ENCODE measurements at places on chromosomes 3 and 15. TPM values are rescaled to one million over a fixed set of nuclear protein-coding genes. Genes with fewer than 3 reads are reported as not detected.

- no peak for DNase-seq
Measured at GRCh38 chr15:50053055-50053856, 65.8 kb downstream of the ATP8B4 start.

DNA sequence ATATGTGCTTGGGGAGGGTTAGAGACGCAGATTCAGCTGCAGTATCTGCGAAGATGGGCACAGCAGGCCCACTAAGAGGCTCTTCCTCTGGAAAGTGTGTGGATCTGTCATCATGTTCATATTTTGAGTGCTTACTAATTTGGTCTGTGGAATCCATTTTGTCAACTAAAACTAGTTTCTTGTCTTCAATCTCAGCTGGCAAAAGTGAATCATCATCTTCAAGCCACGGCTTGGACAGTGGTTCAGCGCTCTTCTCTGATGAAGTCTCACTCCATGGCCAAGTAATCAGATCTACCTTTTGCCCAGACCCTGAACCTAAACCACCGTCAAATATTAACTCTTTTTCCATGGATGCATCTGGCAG lies 76.2 kb downstream of the IMPG2 start:
- DNase-seq = no peak

Gene SPCS1
- 142 TPM for total RNA-seq

- DNase-seq = no peak
Measured at GRCh38 chr15:40697916-40698315, 2.9 kb downstream of the RAD51 start.

Gene GRK7
- not detected for total RNA-seq

DNA sequence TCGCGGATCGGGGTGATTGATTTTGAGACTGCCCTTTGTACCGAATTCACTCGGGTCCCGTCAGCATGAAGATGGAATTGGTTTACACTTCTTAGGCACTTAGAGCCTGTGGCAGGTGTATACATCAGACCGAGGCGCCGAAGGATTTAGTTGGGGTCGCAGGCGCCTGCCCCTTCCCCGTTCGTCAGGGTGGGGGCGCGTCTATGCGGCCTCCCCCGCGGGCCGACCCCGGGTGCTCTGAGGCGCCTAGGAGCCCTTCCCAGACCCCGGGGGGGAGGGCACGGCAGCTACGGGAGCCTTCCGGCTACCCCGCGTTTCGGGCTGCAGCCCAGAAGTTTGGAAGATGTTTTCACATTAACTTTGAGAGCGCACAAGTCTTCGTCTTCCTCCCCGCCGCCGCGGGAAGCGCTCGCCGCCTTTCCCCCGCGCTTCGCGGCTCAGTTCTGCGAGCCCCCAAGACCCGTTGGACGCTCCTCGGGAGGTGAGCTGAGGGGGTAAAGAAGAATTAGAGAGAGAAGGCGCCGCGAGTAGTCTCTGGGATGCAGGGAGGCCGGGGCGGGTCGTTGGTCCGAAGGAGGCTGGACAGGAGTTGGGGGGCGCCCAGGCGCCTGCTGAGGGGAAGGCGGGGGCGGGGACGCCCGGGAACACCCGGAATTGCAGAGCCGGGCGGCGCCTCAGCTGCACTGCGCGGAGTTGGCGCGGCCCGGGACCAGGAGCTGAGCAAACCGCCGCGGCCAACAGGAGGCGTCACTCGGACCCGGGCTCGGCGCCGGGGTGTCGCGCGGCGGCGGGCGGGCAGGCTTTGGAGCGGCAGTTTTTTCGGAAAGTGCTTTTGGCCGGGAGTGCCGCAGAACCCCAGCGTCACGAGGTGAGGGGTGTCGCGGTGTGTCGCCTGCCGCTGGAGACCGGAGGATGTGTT lies 780 bp downstream of the TIPARP start:
- peak; percentile 34 for DNase-seq

DNA sequence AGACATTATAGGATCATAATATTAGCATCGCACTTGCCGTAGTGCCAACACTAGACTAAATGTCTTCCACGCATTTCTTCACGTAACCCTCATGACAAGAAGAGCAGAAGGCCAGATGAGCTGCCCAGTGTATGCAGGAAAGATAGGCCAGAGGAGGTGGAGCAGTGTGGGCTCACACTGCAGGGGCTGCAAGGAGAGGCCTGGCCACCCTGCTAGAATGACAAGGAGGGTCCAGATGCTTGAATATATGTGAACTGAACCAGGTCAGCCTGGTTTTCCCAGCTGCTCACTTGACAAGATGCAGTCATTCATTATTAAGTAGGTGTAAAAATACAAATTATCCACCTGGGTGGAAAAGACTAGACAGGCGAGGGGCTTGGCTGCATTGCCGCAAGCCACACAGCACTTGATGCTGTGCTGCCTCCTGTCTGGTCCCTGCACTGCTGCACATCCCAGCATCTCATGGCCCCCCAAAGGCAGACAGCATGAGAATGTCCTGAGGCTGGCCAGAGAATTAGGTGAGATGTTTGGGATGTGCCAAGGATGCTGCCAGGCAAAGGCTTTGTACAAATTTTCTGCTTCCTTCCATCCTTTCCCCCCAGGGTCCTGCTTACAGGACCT lies 115.2 kb downstream of the NTRK3 start:
- no peak for DNase-seq

DNA sequence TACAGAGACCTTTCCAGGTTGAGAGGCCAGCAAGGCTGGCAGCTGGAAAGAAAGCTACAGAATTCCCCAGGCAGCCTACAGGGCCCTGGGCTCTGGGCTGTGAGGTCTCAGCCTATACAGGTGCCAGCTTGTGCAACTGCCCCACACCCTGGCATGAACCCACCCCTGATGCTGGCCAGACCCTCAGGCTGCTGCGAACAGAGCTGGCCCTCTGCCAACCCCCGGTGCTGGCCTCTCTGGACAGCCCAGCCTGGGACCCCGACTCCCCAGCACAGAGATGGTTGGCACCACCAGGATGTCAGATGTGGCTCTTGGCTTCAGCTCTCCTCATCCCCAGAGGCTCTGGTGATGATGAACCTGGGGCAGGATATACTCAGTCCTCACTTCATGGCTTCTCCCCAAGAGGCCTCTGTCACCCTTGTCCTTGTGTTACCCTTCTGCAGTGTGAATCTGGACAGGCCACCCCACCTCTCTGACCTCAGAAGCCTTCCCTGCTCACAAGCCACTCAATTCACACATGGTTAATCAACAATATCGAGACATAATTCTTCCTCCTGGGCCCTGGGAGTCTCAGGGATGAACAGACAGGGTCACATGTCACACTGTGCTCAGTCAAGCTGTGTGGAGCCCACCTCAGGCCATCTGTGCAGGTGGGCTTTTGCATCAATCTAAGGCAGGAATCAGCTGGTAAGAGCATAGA lies 11.0 kb upstream of the BFSP2 start:
- no peak for DNase-seq

Gene WDR6
- total RNA-seq = 91.2 TPM

Gene GP5
- total RNA-seq = 0.42 TPM

- DNase-seq = no peak
Measured at GRCh38 chr3:40387895-40388254, 891 bp downstream of the ENTPD3 start.

DNA sequence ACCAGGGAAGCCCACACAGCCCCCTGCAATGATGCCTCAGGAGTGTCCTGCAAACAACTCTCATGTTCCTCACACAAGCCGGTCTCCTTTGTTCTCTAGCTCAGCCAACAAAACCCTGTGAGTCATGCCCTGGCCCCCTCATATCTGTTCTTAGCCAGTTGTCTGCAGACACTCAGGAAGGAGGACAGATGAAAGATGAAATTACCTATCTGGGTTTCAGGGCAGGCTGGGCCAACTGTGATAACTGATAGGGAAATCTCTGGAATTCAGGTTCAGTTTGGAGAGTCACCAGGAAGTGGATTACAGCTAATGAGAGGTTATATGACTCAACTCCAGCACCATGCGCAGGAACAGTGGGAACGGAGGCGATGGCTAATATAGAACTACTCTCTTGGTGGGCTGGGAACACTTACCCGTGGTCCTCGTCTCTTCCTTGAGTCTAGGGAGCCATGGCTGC lies 352.0 kb upstream of the ADAMTS9 start:
- peak; percentile 31 for DNase-seq

Gene TRPM7
- total RNA-seq = 64.8 TPM

DNA sequence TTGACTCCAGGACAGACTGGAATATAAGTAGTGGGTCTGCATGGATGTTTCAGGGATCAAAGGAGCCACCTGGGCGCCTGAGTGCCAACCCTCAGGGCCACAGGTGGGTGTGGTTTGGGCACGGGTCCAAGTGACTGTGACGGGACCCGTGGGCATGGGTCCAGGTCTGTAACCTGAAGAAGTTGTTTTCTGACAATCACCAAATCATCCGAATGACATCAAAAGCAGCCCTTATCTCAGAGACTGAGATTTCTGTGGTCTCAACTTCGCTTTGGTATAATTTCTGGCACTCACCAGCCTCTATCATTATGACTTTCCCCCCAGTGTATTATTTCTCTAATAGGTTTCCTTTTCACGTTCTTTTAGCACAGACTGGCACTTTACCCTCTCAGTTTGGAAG lies 24.4 kb downstream of the RLBP1 start:
- peak; percentile 8 for DNase-seq

DNA sequence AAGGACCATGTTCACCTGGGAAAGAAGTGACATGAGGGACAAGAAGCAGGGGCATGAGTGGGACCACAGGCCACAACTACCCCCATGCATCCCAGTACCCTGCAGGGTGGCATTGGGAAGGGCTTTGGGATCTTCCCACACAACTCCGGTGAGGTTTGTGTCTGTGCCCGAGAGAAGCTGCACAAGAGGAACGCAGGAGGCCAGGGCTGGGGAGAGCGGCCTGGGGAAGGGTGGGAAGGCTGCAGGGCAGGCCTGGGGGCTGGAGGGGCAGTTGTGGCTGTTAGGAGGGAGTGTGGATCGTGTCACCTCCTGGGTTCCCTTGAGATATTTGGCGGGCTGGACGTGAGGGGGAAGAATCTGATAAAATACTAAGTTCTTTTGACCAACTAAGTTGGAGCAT lies 25.3 kb upstream of the MFSD1 start:
- no peak for DNase-seq

GRCh38 chr15:37820380-37821128 lies 113.9 kb upstream of the TMCO5A start:
- DNase-seq = no peak

DNA sequence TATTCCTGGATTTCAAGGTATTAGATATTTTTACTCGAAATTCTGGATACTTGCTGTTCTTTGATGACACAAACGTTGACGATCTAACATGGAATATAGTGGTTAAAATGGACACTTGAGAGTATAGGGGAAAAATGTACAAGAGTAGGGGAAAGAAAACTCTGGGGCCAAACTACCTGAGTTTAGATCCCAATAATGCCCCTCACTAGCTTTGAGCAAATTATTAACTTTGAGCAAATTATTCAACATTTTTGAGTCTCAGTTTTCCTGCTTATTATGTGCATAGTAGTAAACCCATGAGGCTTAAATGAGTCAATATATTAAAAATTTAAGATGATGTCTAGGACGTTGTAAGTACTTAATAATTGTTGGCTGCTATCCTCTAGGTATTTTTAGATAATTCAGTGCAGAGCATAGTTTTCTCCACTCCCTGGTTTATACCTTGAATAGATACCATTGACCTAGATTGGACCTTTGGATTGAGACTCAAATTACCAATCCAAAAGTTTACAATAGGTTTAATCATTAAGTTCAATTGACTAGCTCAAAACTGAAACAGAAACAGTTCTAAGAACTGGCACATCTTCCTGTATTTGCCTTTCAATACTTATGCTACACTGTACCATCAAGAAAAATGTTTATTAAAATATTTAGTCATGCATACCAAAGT lies 4.5 kb downstream of the ADGRG7 start:
- DNase-seq = no peak

GRCh38 chr3:63706321-63707085 lies 54.0 kb downstream of the SNTN start:
- DNase-seq = peak; percentile 87

Gene SLC12A1
- total RNA-seq = not detected

GRCh38 chr15:35305946-35306345 lies 220.9 kb upstream of the NANOGP8 start:
- DNase-seq = peak; percentile 55

- DNase-seq = peak; percentile 20
Measured at GRCh38 chr3:197000211-197000610, 29.4 kb downstream of the MELTF start.

DNA sequence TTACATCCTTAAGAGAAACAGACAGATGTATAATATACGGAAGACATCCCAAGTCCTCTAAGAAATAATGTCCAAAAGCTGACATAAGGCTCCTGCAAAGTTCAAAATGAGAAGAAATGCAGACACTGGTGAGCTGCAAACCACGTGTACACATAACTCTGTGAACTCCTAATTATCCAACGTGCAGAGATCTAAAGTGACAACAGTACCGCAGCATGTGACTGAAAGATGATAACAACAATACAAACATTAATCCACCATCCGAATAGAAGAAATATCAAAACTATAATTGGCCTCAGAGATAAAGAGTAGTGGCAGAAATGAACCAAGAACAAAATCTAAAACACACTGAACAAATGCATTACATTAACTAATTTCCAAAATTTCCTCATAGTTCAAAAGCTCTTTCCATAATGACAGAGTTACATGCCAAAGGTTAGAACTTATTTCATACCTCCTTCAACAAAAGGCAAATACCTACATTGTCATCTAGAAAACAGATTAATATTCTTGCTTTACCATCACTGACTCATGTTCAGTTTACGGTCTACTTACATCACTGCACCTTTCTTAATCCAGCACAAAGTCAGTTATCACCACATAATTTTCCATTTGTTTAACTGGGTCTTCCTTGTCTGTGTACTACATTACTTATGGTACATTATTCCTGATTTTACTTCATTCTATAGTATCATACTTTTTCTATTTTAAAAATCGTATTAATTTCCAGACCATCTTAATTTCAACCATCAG lies 2.2 kb downstream of the PDCD10 start:
- DNase-seq = peak; percentile 8

Gene SPATA12
- 0.21 TPM for total RNA-seq

Gene MME
- 94.5 TPM for total RNA-seq

- peak; percentile 55 for DNase-seq
Measured at GRCh38 chr15:66946578-66947164, 118.7 kb upstream of the SMAD3 start.

- DNase-seq = peak; percentile 45
Measured at GRCh38 chr3:122944671-122945161, 82.8 kb downstream of the SEMA5B start.
